Skeletal muscle tissue (tissue), 5 donors: ENCODE measurements at places on chromosomes 2 and 18. TPM values are rescaled to one million over a fixed set of nuclear protein-coding genes. Genes with fewer than 3 reads are reported as not detected.

The DSC2 gene
- 4.2 TPM for total RNA-seq

The LYPD6 gene
- total RNA-seq = 2.1 TPM

The EML6 gene
- total RNA-seq = 10.4 TPM

The ABCB11 gene
- total RNA-seq = not detected

The HOXD9 gene
- 5.7 TPM for total RNA-seq

The GCG gene
- total RNA-seq = 5.2 TPM

The PHOSPHO2 gene
- total RNA-seq = 3.7 TPM

The DHRS9 gene
- total RNA-seq = 2.1 TPM

The IL18R1 gene
- total RNA-seq = 0.52 TPM

The METTL5 gene
- total RNA-seq = 29.7 TPM

The NEB gene
- total RNA-seq = 833 TPM

The LBX2 gene
- not detected for total RNA-seq

The CD226 gene
- total RNA-seq = 1.0 TPM

The KCNG2 gene
- 0.52 TPM for total RNA-seq

The KCNS3 gene
- 12.5 TPM for total RNA-seq

The FBXO36 gene
- total RNA-seq = 2.1 TPM

The ELMOD3 gene
- 8.9 TPM for total RNA-seq

The DPYSL5 gene
- total RNA-seq = 3.7 TPM

The NT5C1B gene
- total RNA-seq = not detected

The IL1R2 gene
- total RNA-seq = 0.52 TPM

The ARHGEF4 gene
- 11.5 TPM for total RNA-seq

The CYRIA gene
- 4.7 TPM for total RNA-seq

The AMER3 gene
- not detected for total RNA-seq

The PRKAG3 gene
- 9.9 TPM for total RNA-seq

The UPP2 gene
- not detected for total RNA-seq

The RAB6C gene
- not detected for total RNA-seq

The AGXT gene
- total RNA-seq = not detected

The GRHL1 gene
- total RNA-seq = under 0.01 TPM

The GALNT13 gene
- under 0.01 TPM for total RNA-seq

The ADCYAP1 gene
- under 0.01 TPM for total RNA-seq

The OTOS gene
- total RNA-seq = not detected

The CHAC2 gene
- total RNA-seq = 1.6 TPM

The ALLC gene
- not detected for total RNA-seq

The CGREF1 gene
- total RNA-seq = 2.1 TPM

The RTN4 gene
- total RNA-seq = 414 TPM

The SDC1 gene
- 2.1 TPM for total RNA-seq

The WIPF1 gene
- total RNA-seq = 16.2 TPM

The DUSP2 gene
- 4.2 TPM for total RNA-seq

The GCC2 gene
- total RNA-seq = 19.8 TPM

The CNGA3 gene
- 0.52 TPM for total RNA-seq

The CCBE1 gene
- 2.6 TPM for total RNA-seq

The NXPH2 gene
- 9.4 TPM for total RNA-seq

The GNAL gene
- total RNA-seq = 2.6 TPM

The CD207 gene
- under 0.01 TPM for total RNA-seq

The CASP10 gene
- 16.2 TPM for total RNA-seq
